ENCODE measurements at places on chromosomes 13 and 19. TPM values are rescaled to one million over a fixed set of nuclear protein-coding genes. Genes with fewer than 3 reads are reported as not detected.

- no peak for DNase-seq
Measured at GRCh38 chr13:21970172-21970571, 299.3 kb downstream of the FGF9 start.

GRCh38 chr13:100063906-100064305, 25.0 kb upstream of the PCCA start:
- DNase-seq = no peak

DNA sequence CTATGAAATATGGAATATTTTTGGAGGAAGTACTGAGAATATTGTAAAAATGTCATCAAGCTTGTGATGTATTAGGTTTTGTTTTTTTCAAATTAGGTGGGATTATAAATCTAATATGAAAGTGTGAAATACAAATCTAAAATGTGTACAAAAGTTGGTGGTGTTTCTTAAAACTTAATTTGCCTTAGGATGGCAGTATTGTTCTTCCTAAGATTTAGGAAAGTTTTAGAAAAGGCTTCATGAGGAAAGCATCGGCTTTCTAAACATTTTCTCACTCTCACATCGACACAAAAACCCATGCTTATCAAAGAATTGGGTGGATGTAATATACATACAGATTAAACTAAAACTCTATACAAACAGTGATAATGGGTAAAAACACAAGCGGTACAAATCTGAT, 972.0 kb upstream of the PCDH20 start:
- DNase-seq = no peak

DNA sequence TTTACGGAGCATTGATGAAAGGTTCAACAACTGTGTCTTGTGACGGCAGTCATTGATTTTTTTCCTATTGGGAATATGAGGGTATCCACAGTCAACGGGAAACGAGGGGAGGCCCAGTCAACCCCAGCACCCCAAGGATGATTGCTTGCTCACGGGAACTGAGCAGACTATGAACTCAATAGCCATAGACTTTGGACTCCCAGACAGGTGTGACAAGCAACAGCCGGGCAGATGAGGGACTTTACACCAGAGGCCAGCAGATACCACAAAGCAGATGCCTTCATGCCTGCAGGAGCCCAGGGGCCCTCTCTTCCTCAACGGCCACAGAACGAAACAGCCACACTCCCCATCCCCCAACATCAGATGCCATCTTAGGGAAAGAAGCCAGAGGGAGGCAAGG, 80.3 kb upstream of the FLT1 start:
- no peak for DNase-seq

DNA sequence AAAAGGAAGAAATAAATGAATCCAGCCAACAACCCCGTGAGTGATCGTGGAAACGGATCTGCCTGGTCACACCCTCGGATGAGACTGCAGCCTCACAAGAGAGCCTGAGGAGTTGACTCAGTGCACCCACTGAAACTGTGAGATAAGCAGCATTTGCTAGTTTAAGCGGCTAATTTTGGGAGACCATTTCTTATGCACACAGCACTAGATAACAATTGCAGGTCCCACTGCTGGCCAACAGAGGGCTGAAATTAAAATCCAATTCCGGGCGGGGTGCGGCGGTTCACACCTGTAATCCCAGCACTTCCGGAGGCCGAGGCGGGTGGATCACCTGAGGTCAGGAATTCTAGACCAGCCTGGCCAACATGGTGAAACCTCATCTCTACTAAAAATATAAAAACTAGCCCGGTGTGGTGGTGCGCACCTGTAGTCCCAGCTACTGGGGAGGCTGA, 3.6 kb downstream of the UQCR11 start:
- no peak for DNase-seq

- no peak for DNase-seq
Measured at GRCh38 chr19:16263141-16263761, 61.4 kb upstream of the KLF2 start.

DNA sequence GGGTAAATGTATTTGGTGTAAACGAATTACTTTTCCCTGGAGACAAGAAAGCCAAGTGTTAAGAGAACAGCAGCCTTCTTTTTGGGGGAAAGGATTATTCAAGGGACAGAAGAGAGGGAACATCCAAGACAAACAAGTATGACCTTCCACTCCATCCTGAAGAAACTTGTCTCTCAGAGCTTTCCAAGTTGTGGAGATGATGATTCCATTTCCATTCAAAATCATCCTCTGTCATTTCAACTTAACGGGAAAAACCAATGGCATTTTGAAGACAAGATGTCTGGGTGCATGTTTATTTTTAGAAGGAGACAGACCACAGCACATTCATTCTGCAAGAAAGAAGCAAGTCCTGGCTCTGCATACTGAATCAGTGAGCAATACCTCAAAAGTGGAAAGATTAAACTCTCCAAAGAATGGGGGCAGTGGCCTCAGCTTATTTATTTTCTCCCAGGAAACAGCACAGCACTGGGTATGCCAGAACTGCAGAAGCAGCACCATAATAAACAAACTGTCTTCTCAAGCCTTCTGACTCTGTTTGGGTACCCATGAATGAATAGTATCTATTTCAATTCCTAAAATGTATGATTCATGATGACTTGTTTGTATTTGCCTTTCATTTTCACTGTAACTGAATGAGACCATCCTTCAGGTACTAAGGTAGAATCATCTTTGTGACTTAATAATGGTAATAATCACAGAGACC, 541.0 kb downstream of the RFC3 start:
- DNase-seq = no peak

DNA sequence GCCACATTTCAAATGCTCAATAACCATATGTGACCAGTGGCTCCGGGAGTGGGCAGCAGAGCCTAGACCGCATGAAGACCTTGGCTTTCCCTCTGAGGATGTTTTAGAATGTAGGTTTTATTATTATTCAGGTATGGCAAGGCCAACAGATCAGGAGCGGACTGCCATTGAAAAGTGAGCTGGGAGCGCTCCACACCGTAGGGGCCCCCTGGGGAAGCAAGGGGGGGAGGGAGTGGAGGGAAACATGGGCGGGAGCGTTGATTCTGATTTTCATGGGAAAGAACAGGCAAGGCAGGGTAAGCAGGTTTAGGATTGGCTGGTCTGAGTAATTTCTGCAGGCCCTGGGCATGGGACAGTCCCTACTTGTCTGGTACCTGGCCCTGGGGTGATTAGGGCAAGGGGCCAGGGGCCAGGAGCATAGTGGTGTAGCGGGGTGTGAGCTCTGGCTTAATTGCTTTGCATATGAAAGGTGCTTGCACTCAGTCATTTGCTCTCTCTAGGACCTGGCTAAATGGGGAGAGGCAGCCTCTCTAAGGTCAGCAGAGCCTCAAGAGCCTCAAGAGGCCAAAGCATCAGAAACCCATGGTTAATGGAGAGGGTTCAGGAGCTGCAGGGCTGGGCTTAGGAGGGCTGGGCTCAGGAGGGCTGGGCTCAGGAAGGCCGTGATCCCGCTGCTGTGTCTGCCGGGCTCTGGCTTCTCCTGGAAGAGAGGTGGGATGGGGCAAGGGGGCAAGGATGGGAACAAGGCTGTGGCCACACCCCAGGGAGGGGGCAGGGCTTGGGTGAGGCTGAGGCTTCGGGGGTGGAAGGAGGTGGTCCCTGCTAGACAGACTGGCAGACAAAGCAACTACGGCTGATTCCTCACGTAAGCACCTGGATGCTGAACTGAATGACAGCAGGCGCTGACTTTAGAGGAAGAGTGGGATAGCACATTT, 82.0 kb upstream of the WASF3 start:
- DNase-seq = no peak

DNA sequence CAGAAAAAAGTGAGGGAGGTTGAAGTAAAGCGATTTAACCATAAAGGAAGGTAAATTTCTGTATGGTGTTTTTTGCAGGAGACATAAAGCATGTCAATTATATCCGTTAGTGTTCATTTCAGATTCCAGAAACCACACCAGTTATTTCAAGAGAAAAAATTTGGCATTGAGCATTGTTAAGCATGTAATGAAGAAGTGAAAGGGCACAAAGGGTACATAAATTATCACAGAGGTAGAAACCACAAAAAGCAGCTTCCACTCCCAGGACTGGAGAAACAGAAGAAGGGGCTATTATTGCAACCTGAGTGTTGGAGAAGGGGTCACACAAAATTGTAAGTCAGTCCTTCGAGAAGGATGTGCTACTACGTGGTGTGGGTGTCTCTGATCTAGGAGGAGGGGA, 72.2 kb upstream of the DACH1 start:
- no peak for DNase-seq

DNA sequence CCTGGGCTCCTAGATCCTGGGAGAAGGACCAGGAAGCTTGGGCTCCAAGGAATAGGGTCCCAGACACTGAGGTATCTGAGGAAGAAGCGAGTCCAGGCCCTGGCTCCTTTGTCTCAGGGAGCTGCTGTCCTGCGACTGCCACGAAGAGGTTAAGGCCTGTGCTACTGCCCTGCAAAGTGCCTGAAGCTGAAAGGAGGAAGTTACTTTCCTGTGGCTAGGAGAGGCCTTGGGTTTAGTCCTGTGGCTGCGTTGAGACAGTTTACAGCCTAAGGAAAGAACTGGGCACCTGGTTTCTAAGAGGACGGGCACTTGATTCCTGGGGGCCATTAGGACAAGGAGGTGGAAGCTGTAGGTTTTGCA, 2.8 kb downstream of the MYADM start:
- DNase-seq = no peak

GRCh38 chr13:64925284-64925683, 2304.9 kb downstream of the PCDH9 start:
- no peak for DNase-seq

DNA sequence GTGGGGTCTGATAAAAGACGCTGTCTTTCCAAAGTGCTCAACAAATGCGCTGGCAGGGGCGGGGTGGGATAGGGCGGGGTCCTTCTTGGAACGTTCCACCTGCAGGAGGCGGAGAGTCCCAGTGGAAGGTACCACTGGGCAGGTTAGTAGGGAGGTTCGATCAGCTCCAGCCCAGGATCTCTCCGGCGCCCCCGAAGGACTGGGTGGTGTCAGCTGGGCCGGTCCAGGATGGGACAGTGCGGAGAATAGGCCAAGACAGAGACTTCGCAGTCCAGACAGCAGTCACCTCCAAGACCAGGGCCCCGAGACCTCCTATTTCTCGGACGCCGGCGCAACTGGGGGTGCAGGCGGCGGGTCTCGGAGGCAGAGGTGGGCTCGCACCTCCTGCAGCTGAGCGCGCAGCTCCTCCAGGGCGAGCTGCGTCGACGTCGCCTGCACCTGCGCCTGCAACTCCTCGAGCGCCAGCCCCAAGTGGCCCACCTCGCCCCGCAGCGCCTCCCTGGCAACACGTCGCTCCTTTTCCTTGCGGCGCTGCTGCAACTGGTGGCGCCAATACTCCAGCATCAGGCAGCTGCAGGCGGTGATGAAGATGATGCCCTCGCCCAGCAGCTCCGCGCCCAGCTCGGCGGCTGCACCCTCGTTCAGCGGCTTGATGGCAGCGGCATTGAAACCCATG, 21.6 kb downstream of the VASP start:
- DNase-seq = no peak

DNA sequence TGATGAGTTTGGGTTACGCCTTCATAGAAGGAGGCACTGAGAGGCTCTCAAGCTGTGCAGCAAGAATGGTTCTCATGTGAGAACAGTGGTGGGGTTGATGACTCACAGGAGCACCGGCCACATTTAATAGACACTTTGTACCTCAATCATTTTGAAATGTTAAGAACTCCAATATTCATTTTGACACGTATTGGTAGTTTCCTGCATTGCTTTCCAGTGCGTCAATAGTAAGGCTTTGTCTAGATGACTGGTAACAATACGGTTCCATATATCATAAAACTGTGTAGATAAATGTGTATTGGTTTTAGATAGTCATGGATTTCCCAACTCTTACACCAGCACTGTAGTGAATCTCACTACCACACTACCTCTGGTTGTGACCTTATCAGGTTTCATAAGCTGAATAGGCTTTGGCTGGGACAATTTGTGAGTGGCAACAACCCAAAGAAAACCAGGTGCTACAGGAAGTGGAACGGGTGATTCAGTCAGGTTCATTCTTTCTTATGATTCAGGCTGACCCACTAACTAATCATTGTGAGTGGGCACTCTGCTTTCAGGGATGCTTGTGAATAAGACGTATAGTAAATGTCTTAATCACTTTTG, 362.6 kb downstream of the KLF5 start:
- DNase-seq = no peak

- no peak for DNase-seq
Measured at GRCh38 chr19:2653710-2654707, 48.5 kb downstream of the GNG7 start.

DNA sequence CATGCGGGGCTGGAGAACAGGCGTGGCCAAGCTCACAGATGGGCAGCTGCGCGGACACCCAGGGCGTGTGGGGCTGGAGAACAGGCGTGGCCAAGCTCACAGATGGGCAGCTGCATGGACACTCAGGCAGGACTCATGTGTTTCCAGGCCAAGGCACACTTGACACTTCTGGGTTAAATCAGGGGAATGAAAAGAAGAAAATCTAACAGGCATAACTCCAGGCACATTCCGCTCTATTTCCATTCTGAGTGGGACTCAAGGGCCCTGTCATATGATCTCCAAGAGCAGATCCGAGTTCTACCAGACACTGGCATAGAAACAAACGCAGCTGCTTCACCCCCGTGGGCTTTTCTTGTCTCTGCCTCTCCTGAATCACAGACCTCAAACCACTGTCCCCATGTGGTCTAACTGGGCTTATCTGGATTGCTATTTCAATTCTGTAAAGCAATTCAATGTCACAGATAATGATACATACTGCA, 17.4 kb upstream of the C13orf46 start:
- no peak for DNase-seq

EXOC3L2 gene
- 33.5 TPM for total RNA-seq

CYP2A6 gene
- not detected for total RNA-seq

NRTN gene
- 0.85 TPM for total RNA-seq

CEACAM8 gene
- not detected for total RNA-seq

AKAP8 gene
- 17.0 TPM for total RNA-seq

ZNF534 gene
- total RNA-seq = not detected

GPR183 gene
- total RNA-seq = 1.1 TPM
